ENCODE measurements at places on chromosomes 1 and 21.

DNA sequence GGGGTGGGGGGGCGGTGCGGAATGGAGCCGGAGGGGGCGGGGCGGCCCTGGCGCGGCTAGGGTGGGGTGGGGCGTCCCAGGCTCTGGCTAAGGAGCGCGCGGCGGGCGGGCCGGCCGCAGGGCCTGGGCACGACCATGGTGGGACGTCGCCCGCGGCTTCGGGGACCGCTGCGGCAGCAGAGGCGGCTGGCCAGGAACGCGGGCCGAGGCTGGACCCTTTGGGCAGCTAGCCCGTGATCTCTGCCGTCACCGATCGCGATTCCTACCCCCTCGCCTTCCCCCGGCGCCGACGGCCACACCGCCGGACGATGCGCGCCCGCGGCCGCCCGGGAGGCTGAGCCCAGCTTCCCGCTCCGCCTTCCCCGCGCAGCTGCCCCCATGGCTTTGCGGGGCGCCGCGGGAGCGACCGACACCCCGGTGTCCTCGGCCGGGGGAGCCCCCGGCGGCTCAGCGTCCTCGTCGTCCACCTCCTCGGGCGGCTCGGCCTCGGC is at the start of gene MAP3K21:
MAP3K21 (plus strand) TSS at position 74 of the 491 bp plus-strand sequence; CDS start at position 379, 305 bp downstream.
- DNase-seq: no peak

GRCh38 chr1:13828454-13829151 is 128.6 kb downstream of the PRDM2 start:
- peak; percentile 67 for DNase-seq

DNA sequence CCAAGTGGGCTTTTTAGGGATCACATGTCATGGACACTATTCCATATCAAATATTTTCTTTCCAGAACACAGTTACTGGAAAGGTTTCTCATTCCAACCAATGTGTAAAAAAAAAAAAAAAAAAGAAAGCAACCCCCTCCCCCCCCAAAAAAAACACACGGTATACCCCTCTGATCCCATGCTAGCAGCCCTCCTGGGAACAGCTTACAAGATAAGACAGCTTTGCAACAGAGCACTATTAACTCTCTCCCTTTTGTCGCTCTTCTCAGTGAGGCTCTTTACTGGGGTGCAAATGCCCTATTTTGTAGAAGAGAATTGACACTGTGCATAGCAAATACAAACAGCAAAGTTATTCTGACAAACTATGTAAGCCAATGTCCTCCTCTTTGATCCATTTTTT is 161.2 kb downstream of the NTMT2 start:
- no peak for DNase-seq

DNA sequence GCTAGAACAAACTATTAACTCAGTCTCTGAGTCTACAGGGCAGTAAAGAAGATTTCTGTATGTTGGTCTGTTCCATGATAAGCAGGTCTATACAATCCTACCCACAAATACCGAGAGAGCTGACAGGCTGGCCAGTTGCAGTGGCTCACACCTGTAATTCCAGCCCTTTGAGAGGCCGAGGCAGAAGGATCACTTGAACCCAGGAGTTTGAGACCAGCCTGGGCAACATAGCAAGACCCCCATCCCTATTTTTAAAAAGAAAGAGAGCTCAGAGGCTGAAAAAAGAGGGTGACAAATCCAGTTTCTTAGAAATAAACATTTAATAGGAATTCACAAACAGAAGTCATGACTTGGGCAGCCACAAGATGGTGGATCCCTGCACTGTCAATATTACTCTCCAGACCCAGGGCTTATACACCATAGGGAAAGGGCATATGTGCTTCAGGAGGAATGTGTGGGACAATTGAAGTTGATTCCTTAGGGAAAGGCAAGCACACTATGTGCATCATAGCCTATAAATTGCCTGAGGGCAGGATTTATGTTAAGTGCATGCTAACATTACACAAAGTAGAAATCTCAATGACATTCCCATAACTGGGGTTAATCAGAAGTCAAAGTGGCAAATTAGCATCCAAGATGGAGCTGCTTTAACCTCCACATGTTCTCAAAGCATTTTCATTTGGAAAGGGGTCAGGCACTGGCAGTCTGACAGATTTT is 66.8 kb downstream of the SLC16A1 start:
- DNase-seq: no peak

DNA sequence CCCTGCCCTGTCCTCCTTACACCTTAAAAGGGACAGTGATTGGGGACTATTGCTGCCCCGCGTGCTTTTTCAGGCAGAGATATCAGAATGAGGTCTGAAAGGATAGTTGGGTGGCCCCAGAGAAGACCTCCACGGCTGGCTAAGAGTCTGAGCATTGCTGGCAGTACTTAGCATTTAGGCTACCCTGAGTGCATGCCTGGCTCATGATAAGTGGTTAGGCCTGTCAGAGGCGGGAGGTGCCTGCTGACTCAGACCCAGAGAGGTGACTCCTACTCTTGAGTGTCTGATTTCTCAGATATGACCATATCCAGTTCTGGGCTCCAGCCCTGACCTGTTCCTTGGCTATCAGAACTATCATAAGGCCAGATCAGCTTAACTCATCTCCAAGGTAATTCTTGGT is 213.7 kb downstream of the PBX1 start:
- no peak for DNase-seq

- DNase-seq: no peak
These were observed 9.7 kb upstream of the ADGRB2 start for GRCh38 chr1:31773861-31774260.

DNA sequence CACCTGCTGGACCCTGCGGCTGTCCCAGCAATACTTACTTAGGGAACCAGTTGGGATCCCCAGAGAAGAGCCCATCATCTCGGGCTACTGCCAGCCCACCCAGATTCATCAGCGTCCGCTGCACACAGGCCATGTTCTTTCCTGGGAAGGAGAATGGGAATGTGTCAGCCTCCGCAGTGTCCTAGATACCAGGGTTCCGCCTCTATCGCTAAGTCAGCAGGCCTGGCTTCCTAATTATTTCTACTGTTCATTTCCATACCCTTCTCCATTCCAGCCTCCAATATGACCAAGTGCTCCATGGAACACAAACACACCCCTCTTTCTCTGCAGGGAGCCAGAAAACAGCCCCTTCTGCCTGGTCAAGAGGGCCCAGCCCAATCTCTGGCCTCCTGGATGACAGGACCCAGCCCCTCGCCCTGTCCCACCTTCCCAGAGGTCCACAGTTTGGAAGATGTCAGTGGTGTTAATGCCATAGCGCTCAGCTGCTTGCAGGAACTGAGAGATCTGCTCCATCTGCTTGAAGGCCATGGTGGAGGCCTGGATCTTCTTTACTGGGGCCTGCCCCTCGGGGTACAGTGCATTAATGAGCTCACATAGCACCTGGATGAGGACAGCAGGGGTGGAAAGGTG is 6.0 kb downstream of the TAGLN2 start:
- DNase-seq: no peak

Measured in stimulated activated effector memory CD8-positive, alpha-beta T cell treated with anti-CD3 and anti-CD28 coated beads, Interleukin-12 subunit alpha, Interleukin-12 subunit beta, amount 100 ng/mL, for 72 hours (primary cell).